ENCODE measurements at places on chromosomes 7 and 10.

- no peak for DNase-seq
Observed at GRCh38 chr10:123614888-123615287, 51.3 kb upstream of the GPR26 start.

- DNase-seq = no peak
Observed at GRCh38 chr10:121063744-121064143, 212.6 kb downstream of the WDR11 start.

DNA sequence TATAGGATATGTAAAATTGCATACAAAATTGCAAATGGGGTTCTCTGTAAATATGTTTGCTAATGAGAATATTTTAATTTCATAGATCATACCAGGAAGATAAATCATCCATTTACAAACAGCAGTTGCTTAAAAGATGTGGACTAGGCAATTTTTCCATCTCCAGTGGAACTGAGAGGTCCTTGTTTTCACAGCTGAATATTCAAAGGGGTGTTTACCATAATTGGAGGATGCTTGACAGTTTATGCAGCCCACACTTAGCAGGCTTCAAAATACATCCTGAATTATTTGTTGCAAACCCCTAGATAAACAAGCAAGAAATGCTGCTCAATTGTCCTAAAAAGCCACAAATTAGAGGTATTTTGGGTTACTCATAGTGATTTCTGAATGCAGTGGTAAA, 69.9 kb downstream of the ADARB2 start:
- no peak for DNase-seq

DNA sequence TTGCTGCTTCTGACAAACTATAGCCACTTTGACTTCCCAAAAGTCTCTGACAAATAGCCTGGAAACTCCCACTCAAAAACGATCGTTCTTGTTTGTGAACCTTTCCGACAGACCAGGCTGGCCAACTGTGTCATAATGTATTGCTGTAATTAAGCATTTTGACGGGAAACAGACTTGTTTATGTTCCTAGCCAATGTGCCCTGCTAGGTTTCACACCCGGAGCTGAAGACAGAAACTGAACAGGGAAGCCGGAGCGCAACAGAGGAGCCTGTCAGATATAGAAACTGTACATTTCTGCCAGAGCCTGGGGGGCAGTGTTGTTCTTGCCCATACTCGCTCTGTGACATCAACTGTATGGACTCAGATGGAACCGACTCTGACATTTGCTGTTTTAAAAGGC, 55.3 kb upstream of the C7orf33 start:
- no peak for DNase-seq

- DNase-seq = no peak
Observed at GRCh38 chr7:50119815-50120637, 27.0 kb upstream of the ZPBP start.

GRCh38 chr7:157513162-157513621, 176.4 kb downstream of the DNAJB6 start:
- DNase-seq = no peak

GRCh38 chr7:98464558-98464940, 63.7 kb upstream of the BAIAP2L1 start:
- DNase-seq = no peak

DNA sequence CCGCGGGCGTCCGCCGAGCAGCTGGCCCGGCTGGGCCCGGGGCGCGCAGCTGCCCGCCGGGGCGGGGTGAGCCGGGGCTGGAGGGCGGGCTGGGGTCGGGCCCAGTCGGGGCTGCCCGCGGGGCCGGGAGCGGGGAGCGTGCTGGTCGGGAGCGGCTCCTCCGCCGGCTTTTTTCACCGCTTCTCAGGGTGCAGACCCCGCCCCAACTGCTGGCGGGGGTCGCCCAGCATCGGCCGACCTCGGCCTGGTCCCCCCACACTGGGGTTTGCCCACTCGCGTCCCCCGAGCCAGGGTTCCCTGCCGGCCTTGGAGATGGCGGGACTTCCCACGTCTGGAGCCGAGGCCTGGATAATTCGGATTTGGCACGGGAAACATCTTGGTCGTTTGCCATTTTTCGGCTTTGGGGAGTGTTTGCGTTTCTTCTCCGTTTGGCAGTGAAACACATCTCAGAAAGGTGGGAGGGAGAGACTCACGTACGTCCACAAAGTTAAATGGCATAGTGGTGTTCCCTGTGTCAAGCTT, 432 bp downstream of the TMEM248 start:
- DNase-seq = peak; percentile 22

- no peak for DNase-seq
Observed at GRCh38 chr10:84948644-84949043, 620.3 kb downstream of the CCSER2 start.

DNA sequence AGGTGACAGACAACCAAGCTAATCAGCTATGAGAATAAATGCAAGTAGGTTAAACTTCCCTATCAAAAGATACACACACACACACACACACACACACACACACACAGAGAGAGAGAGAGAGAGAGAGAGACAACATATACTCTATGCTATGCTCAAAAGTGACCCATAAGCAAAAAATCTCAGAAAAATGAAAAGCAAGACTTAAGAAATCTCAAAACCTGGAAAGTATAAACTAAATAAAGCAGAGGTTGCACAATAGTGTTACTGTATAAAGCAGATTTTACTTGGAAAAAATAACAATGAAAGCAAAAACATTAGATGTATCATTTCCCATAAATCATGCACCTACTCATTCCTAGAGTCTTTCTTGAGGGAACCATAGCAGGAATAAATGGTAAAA, 221.5 kb downstream of the INHBA start:
- no peak for DNase-seq

DNA sequence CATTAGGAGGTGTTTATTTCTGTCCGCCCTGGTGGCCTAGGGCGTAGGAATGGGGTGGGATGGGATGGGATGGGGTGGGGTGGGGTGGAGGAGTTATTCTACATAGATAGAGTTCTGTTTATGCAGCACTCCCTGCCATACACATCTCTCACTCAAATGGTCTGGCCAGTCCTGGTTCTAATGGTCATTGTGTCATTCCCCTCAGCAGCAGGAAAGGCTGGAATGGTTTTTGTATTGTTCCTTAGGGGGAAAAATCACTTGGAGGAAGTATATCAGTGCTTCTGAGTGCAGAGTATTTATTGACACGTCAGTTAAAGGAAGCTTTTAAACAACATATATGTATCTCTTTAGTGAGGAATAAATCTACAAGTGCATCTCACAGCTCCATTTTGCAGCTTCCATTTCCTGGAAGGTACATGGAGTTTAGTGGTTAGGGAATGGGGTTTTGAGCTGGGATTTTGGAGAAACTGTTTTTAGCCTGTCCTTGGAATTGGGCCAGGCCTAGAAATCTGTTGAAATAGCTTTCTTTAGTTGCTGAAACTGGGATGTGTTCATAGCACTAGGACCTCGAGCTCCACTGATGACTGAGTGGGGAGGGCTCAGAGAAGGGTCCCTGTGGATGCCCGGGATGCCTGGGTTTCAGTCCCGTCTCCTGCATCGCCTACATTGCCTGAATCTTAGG, 8.3 kb downstream of the TSPAN14 start:
- no peak for DNase-seq

DNA sequence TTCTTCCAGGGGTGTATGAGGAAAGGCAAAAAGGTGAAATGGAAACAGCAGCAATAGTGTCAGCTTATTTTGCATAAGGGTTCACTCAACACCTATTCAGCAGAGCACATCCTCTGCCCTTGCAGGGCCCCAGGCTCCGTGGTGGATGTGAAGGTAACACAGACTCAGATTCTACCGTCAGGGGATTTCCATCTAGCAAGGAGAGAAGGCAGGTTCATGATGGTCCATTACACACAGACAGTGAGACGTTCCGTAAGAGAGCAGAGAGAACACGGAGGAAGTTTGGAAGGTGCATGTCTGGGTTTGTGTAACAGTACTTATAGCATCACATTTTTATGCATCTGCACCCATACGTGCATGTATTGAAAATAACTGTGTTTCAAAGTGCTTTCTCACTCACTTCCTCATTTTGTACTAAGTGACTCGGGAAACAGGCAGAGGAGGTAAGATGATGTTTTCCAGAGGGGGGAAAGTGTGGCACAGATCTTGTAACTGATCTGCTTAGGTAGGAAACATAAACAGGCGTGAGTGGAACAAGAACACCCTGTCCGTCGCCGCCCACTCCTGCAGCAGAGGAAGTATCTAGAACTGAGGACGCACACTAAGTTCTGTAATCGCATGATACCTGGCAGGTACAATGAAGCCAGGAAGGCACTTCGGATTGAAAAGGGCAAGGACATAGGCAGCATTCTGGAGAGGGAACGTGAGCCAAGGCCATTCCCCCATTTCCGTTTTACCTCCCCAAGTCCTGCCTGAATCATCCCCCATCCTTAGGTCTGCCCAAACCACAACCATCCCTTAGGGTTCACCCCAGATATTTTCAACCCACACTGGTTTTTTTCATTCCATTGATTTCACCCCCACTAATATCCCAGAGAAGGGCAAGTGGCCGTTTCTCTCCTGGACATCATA, 1.0 kb upstream of the ENO4 start:
- DNase-seq = no peak

GRCh38 chr10:118564114-118564513, 31.3 kb downstream of the PRLHR start:
- no peak for DNase-seq

- no peak for DNase-seq
Observed at GRCh38 chr7:66205741-66206090, 582 bp downstream of the TPST1 start.

GRCh38 chr7:98289333-98289875, 7.9 kb downstream of the BRI3 start:
- DNase-seq = no peak

DNA sequence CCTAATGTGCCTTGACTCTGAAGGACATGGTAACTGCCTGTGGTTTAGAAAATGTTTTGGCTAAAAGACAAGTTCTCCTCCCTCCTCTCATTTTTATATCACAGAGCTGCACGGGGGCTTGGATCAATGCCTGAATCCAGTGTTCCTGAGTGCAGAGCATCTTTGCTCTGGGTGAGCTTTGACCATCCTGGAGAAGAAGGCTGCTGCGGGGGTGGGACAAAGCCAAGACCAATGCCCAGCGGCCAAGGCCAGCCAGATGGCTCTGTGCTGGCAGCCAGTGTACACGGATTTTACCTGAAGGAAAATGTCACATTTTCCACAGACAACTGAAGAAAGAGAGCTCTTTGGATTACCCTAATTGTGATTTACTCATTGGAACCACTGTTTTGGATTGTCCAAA, 102.0 kb upstream of the TARP start:
- DNase-seq = no peak

GRCh38 chr7:80008039-80008438, 126.6 kb upstream of the GNAI1 start:
- DNase-seq = no peak

Measured in NCI-H226 (cell line).